Right ventricle myocardium inferior (tissue), 1 donor: ENCODE measurements at places on chromosomes 7 and 10.
A peak's percentile ranks its signal among the peaks of the same experiment; 100 is the strongest.

DNA sequence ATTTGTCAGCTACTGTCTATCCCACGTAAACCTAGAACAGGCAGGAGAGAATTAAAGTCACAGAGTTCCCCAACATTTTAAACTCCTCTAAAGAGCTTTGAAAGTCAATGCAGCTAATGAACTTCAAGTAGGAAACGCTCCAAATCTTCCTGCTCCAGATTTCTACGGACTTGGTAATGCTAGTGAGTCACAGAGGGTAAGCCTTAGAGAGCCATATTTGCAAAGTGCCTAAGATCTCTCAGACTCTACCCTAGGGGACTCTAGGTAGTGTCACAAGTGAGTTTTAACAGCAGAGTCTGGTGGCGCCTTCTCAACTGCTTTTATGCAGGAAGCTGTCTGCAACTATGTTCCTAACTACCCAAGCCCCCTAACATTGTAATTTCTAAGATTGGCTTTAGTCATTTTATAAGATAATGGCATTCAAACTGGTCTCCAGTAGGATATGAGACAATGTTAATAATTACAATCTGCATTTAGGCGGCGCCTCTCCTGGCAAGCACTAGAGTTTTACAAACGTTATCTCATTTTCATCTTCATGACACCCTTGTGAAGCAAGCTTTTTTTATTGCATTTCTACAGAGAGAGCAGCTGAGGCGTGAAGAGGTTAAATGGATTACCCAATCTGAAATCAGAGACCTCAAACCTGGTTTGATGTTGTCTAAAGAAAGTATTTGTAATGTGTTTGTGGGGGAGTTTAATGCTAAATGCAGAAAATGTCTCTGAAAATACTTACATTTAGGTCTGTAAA is 22.0 kb upstream of the FZD1 start:
- no peak for DNase-seq

GRCh38 chr7:155576900-155577508 is 30.6 kb upstream of the CNPY1 start:
- DNase-seq = no peak

DNA sequence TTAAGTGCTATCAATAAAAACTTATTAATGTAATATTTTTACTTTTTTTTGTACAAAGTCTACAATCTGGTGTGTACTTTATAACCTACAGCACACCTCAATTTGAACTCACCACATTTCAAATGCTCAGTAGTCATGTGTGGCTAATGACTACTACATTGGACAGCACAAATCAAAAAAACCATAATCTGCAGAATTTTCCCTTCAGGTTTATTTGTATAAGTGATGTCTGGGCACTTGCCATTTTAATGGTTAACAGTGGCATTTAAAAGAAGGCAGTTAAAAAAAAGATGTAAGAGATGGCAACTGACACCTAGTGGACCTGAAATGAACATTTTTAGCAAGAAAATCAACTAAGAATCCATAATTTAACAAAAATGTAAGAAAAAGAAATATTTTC is 124.6 kb upstream of the NRBF2 start:
- DNase-seq = no peak

DNA sequence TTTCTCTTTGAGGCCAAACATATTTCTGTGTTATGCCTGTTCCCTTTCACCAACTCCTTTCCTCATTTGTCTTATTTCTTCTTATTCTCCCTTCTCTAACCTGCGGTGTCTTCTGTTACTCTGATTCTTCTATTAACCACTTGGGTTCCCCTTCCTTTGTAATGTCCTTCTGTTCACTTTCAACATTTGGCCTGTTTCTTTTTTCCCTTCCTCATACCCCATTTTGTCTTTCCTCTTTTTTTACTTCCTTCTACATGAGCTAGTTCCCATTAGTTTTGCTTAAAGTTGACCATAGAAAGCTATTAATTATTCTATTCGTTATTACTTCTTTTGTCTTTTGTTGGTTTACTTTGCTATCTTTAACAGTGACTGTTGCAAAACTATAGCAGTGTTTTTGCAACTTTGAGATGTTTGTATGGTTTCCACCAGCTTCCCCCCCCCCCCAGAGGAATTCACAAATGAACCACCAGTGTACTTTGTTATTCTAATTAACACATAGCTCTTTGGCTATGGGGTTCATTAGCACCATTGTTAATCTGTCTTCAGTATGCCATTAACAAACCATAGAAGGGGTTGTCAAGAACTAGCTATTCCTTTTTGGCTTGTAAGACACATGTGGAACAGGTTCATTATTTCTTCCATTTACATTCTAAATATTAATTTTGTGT is 2.9 kb downstream of the LRGUK start:
- no peak for DNase-seq

GRCh38 chr10:44264244-44264643 is 120.7 kb downstream of the CXCL12 start:
- DNase-seq = no peak

- no peak for DNase-seq
Measured at GRCh38 chr7:24440892-24441291, 132.4 kb upstream of the PALS2 start.

- no peak for DNase-seq
Measured at GRCh38 chr10:31278279-31278941, 40.6 kb upstream of the ZEB1 start.

DNA sequence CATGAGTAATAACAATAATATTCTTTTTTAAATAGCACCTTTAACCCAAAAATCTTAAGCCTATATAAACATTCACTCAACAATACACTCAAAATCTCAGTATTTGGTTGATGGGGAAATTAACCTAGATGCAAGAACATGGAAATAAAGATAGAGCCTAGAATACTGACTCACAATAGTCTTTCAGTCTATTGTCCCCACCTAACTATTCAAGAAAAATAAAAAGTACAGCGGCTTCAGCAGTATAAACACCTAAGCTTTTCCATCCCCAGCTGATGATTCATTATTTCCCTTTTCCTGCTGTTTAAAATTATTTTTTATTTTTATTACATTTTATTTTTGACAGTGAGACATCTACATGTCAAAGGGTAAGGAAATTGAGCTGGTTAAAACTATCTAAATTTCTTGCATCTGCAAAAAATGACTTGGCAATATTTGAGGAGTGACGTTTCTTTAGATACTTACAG is 201.4 kb downstream of the FZD1 start:
- no peak for DNase-seq

DNA sequence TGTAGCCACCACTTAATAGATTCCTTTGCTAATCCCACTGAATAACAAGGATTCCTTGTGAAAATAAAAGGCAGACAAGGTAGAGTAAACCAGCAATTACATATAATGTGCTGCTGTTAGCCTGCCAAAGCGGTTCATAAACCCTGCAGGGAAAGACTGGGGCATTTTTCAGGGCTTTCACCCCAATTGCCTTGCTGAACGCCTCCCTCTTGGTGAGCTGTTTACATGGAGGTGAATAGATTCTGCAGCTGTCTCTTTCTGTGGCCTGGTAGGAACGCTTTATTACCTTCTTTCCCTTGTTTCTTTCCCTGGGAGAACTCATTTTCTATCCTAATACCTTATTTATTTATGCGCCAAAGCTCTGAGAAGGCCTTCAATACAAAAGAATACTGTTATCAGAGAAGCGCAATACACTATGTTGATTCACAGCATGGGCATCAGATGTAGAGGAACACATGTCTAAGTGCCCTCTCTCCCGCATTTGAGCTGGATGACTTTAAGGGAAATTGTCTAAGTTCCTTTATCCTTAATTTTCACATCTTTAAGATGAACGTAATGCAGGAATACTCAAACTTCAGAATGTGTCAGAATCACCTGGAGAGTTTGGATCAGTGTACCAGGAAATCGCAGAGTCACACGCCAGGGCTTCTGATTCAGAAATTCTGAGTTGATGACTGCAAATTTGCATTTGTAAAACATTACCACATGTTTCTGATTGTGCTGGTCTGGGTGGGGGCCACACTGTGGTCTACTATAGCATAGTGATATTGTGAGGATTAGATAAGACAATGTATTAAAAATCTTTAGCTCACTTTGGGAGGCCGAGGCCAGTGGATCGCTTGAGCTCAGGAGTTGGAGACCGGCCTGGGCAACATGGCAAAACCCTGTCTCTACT is 1203.8 kb downstream of the SORCS3 start:
- DNase-seq = no peak

- no peak for DNase-seq
Measured at GRCh38 chr7:158384746-158385145, 202.9 kb downstream of the PTPRN2 start.

GRCh38 chr7:104980841-104981671 is 32.9 kb upstream of the KMT2E start:
- no peak for DNase-seq

- DNase-seq = no peak
Measured at GRCh38 chr7:151792086-151792485, 84.8 kb downstream of the PRKAG2 start.

DNA sequence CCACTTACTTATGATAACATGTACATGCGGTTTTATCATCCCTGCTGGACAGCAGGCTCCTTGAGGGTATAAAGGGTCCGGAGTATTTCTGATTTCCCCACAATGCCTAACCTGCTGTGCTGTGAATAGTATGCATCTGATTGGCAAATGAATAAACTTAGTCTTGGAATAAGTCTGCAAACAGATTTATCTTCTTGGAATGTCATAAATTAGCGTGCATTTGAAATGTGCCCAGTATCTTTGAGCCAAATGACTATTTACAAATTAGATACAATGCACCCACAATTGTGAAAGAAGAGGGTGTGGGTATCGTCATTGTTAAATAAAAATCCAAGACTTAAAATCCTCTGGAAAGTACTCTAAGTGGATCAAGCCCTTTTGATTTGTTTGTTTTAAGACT is 106.0 kb downstream of the OSBPL3 start:
- DNase-seq = no peak

DNA sequence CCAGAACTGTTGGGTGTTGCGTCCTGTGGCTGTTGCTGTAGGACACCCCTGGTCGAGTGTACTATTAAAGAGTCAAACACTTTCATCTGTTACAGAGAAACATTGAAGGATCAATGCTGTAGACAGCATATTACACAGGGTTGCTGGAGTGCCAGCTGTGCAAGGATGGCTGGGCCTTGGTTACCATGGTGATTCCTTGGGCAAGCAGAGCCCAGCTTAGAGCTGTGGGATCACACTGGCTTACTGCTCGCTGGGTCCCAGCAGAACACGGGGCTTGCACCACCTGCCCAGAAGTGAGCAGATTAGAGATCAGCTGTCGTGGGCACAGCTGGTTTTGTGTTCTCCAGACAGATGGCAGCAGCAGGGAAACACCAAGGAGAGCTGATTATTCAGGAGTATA is 76.0 kb downstream of the GPR141 start:
- DNase-seq = no peak

DNA sequence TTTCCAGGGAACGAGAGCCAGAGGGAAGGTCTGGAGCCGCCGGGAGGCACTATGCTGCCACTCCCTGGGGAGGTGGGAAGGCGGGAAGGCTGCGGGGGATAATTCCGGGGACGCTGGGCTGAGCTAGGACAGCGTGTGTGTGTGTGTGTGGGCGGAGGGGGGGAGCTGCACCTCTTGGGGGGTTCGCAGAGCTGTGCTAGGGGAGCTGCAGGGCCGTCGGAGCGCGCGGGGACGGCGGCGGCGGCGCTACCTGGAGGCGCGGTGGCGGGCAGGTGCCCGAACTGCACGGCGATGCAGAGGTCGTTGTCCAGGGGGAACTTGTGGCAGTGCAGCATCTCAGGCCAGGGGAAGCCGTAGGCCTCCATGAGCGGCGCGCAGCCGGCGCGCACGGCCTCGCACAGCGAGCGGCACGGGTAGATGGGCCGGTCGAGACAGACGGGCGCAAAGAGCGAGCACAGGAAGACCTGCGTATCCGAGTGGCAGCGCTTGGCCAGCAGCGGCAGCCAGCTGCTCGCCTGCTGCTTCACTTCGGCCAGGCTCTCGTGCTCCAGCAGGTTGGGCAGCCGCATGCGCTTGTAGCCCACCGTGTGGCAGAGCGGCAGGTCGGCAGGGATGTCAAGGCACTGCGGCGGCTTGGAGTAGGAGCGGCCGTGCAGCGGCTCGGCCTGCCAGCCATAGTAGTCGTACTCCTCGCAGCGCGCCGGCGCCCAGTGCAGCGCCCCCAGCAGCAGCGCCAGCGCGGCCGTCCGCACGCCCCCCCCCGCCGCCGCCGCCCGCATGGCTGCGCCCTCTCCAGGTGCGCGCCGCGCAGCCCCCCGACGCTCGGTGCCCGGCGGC is 526 bp downstream of the SFRP5 start:
- peak; percentile 47 for DNase-seq

GRCh38 chr10:5504146-5505072 is 5.0 kb upstream of the CALML5 start:
- DNase-seq = no peak

GRCh38 chr7:47594406-47594805 is 12.5 kb upstream of the TNS3 start:
- DNase-seq = no peak

DNA sequence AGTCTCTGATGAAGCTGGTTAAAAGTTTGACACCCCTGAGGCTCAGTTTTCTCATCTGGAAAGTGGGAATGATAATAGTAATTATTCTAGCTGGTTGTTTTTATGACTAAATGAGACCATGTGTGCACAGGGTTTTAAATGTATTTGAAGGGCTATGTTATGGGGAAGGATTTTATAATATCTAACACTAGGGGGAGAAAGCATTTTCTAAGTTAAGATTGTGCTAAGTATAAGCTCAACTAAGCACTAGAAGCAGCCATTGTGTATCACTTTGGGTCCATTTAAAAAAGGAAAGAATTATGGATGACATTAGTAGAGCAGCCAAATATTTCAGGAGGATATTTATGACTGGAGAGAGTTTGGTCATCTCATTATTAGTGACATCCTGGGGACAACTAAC is 49.5 kb upstream of the CREB5 start:
- DNase-seq = no peak

- no peak for DNase-seq
Measured at GRCh38 chr10:110059925-110060324, 52.1 kb downstream of the ADD3 start.

- no peak for DNase-seq
Measured at GRCh38 chr10:35503578-35503977, 101.6 kb upstream of the GJD4 start.

GRCh38 chr7:43078794-43079193 is 33.7 kb upstream of the HECW1 start:
- DNase-seq = no peak

GRCh38 chr7:27082171-27082570 is 13.6 kb downstream of the HOXA1 start:
- no peak for DNase-seq

DNA sequence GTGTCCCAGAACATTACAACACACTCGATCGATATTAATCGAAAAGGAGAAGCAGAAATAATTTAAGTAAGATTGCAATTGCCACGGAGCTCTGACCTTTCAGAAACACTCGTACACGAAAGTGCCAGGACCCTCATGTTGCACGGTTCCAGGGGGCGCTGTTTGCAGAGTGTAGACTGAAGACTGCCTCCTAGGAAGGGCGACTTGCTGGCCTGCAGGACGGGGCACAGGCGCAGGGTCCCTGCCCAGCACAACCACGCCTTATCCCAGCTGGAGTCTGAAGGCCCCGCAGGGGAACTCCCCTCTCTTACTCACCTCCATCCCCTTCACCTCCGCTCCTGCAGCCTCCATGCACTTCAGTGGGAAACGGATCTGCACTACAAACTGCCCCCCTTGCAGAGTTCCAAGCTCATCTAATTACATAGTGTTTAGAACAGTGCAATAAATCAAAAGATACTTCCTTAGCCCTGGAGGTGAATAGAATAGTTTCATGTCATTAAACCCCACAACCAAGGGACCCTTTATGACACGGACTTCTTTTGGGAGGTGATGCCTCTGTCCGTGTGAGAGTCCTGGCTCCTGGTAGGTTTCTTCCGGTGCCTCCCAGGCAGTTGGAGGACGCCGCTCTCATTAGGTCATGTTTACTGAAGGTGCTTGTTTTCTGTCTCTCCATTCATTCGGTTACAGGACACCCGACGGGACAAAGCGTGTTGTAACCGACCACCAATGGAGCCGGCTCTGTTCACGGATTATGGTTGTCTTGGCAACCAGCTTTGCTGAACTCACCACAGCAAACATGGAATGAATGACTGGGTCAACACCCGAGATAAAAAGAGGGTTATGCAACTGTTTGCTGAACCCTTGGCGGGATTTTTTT is 262.2 kb downstream of the BAMBI start:
- DNase-seq = peak; percentile 74
